Hematopoietic multipotent progenitor cell (in vitro differentiated cells): ENCODE measurements at places on chromosomes 2 and 18. TPM values are rescaled to one million over a fixed set of nuclear protein-coding genes. Genes with fewer than 3 reads are reported as not detected.

- DNase-seq, result no peak
Observed at GRCh38 chr2:118153433-118153832, 65.2 kb downstream of the INSIG2 start.

GRCh38 chr2:13916066-13916465 is 716.5 kb upstream of the LRATD1 start:
- no peak for DNase-seq

DNA sequence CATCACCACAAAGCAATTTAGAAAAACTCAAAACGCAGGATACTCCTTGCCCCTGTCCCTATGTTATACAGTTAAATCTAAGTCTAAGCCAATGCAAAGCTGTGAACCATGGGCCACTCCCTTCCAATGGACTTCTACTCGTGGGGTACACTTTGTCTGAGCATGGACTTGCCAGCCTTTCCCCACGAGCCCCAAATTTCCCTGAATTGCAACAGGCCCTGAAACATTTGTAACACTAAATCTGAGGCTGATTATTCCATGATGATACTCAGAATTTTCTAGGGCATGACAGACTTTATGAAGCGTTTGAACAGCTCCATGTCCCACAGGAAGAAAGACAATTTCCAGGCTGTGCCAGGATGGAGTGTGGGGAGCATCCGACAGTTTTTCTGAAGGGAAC is 189.6 kb downstream of the TXNL1 start:
- no peak for DNase-seq

GRCh38 chr2:46029332-46029811 is 267.8 kb upstream of the EPAS1 start:
- DNase-seq, result no peak

DNA sequence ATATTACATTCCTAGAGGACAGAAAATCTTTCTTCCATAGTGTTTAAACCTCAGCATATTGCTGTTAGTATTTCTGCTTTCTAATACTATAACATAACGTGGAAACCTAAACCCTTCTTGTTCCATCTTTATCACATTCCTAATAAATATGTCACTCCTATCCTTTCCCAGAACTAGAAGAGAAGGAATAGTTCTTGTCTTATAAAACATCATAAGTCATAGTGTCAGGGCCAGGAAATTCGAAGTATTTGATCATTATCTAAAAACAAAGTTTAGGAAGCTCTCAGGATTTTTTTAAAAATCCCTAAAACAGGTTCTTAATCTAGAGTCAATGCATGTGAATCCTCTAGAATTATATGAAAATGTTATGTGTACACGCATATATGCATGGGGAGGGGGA is 2.0 kb downstream of the NHEJ1 start:
- no peak for DNase-seq

DNA sequence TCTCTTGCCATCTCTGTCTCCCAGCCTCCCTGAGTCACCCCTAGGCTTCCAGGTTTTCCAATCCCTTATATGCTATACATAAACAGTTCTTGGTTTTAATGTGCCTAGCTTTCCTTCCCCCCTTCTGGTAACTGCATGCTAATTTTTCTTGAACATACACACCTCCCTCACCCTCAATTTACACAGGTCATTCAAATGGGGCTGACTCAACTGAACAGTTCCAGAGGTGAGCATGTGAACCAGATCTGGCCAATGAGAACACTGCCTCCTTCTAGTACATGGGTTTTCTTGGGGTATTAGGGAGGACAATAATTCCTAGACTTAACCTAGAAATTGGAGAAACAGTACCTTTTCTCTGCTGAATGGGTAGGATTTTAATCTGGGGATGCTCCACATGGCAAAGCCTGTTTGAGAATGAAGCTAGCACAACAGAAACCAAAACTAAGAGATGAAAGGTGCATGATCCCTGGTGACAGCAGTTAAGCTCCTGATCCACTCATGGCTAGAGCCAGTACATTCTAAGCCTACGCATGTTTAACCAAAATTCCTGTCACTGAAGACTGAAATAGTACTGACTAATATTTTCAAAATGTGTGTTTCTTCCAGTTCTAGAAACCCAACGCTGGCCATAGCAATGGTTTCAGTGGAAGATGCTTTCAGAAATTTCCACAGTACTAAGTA is 11.8 kb downstream of the SLC25A12 start:
- no peak for DNase-seq

The SPP2 gene
- not detected for total RNA-seq

DNA sequence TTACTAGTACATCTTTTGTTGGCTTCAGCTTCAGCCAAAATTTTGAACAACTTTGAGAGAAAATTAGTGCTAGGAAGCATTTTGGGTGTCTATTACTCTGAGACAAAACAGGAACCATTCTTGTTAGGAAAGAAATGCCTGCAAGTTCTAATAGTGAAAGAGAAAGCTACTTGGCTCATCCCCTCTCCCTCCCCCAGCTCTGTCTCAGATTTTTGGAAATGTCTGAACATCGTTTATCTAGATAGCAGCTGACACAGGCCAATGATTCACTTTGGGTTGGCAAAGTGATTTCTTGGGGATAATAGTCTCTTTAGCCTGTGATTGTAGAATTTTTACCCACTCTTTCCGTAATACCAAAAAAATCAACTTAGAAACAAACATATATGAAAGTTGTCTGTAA is 42.3 kb upstream of the PTPRM start:
- DNase-seq, result no peak

- no peak for DNase-seq
Observed at GRCh38 chr2:161090411-161090810, 69.8 kb upstream of the TANK start.

The ARMC9 gene
- total RNA-seq, result 9.7 TPM

- DNase-seq, result no peak
Observed at GRCh38 chr2:74347303-74347702, 4.1 kb upstream of the SLC4A5 start.

DNA sequence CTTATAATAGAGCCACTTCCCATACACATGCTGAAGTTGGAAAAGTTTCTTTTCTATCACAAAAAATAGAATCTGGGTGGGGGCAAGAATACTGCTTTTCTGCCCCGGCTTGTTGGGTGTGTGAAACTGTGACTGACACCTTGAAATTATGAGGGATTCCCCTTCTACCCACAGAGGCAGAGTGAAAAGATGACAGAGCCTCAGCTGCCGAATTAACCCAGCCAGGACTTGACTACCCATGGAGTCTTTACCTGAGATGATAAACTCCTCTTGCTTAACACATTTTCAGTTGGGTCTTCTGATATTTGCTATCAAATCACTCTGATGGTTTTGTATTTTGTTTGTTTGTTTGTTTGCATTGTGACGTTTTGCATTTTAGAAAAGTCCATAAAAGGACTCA is 66.0 kb upstream of the PMAIP1 start:
- DNase-seq, result no peak

GRCh38 chr18:23710068-23710527 is 20.8 kb downstream of the LAMA3 start:
- no peak for DNase-seq

- no peak for DNase-seq
Observed at GRCh38 chr2:240821429-240821778, 1.4 kb upstream of the KIF1A start.

DNA sequence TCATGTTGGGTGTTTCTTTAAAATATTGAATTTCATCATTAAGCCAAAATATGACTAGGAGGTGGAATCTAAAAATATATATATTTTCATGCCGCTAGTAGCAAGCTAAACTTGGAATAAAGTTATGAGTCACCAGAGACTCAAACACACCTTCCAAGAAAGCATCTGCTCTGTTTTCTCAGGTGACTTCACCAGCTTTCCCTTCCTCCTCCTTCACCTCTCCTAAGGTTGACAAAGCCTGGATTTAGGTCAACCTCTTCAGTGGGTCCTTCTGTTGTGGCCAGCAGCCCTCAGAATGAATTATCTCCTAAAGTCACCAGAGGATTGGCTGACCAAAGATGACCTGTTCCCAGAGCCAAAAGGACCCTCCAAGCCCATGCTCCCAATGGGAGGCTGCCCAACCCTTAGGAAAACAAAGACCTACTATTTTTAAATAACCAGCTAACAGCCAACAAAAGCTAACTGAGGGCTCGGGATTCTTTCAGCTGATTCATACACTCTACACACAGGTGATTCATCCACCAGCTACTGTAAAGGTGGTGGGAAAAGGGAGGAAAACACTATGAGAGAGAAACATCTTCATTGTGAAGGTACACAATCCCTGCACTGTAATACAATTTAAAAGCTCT is 113.9 kb downstream of the MYO5B start:
- no peak for DNase-seq

DNA sequence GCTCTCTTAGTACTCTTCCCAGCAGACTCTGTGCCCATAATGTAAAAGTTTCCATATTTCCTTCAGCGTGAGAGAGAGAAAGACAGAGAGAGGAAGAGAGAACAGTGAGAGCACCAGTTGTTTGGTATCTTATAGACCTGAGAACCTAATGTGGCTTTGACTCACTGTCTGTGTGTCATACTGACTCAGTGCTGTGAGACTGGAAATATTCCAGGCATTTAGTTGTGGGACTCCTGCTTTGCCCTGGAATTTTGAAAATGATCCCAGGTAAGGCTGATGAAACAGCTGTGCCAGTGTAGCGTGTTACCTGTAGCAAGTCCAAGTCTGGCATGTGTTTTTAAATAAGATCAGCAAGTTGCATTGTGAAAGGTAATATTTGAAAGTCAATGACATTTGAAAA is 87.9 kb upstream of the KCNH7 start:
- no peak for DNase-seq

The ALPI gene
- not detected for total RNA-seq

- no peak for DNase-seq
Observed at GRCh38 chr2:197322724-197323720, 12.4 kb upstream of the ANKRD44 start.

DNA sequence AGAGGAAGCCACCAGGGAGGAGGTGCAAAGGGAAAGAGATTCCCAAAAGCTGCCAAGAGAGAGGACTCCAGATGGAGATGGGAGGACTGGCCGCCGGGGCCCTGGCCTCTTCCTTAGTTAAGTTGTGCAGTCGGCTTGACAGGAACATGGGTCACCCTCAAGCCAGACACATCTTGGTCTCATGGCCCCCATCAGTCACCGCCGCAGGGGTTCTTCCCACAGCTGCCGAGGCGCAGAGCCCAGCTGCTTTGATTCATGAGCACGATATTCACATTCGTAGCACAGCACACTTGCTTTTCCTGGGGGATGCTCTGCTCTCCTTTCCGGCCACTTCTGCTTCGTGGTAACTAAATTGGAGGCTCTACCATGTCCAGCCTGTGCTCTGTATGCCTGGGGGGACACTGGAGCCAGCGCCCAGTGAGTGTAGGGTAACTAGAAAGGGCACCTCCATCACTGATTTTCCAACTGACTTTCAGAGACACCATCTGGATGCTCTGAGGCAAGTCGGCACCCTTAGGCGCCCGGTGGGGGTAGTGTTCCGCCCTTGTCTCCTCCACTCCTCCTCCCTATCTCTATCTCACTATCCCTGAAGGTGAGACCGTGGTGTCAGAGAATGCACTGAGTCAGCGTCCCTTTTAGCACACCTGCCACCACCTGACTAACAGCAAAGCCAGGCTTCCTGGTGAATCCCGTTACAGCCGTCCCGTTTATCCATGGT is 13.3 kb downstream of the TWIST2 start:
- DNase-seq, result no peak

DNA sequence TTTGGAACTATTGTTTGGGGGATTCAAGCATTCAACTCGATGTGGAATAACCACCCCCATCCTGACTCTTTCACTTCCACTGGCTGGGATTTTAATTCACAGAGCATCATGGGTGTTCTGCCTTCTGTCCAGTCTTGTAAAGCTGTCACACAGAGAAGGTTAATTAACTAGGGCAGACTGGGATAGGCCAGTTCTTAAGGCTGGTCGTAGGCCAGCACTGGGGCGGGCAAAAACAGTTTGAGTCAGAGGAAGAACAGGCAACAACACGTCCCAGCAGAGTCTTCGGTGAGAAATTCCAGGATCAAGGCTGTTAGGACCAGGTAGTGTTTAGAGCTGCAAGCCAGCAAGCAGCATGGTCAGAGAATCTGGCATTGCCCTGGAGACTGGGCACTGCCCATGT is 4.0 kb upstream of the RNF152 start:
- DNase-seq, result no peak

- DNase-seq, result no peak
Observed at GRCh38 chr2:97769711-97770110, 56.3 kb downstream of the ZAP70 start.

The CCDC102B gene
- 3.2 TPM for total RNA-seq

The LAMA3 gene
- total RNA-seq, result 2.4 TPM

- no peak for DNase-seq
Observed at GRCh38 chr2:226800941-226801784, 1.5 kb upstream of the IRS1 start.

The VSNL1 gene
- total RNA-seq, result not detected

The MC4R gene
- not detected for total RNA-seq

GRCh38 chr2:8882094-8882493 is 44.7 kb upstream of the KIDINS220 start:
- DNase-seq, result no peak

DNA sequence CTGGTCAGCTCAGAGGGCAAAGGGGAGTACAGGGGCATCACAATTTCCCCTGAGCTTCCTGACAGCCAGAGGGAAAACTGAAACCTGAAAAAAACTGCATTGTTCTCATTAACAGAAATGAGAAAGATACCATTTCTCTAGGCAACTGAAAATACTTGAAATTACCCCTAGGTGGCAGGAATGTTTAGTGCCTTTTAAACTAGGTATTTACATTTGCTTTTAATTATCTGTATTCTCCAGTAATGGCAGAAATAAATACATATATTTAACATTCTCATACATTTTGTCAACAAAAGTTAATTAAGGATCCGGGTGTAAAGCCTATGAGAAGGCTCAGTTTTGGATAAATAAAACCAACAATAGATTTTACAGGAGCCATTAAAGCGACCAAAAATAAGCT is 34.5 kb downstream of the RPL31 start:
- DNase-seq, result no peak

DNA sequence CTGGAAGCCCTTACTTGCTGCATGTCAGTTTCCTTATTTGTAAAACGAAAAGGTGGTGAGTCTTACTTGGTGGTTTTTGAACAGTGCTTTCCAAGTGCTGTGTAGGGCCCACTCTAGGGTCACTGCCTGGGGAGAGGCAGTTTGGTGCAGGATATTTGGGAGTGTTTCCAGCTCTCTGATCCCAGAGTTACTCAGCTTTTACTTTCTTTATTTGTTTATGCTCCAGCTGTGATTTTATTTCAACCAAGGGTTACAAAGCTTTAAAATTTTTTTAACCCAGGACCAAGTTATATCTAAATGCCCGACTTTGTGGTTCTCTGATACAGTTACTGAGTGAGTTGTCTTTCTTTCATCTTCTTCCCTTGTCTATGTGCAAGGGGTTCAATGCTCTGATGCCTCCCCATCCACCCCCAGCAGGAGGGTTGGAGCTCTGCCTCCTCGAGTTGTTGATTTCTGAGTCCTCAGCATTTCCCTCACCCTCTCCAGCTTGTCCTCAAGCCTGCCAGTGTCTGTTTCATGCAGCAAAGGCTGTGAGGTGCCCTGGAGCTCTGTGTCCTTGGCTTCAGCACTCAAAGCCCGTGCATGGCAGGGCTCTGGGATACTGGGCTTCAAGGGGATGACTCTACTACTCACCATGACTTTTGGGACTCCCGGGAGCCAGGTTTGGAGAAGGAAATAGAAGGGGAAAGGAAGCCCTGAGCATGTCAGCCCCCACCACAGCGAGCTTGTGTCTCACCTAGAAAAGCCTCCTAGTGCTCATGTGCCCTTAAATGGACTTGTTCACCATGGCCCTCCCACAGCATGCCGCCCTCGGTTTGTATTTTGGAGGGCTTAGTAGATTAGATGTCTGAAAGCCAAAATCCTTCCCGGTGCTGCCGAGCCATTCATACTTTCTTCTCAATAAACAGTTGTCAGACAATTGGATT is 236.8 kb downstream of the SETBP1 start:
- DNase-seq, result no peak

The PRKAG3 gene
- total RNA-seq, result not detected

- no peak for DNase-seq
Observed at GRCh38 chr2:71715951-71716696, 262.8 kb downstream of the DYSF start.

The TWIST2 gene
- total RNA-seq, result not detected

The GALR1 gene
- under 0.01 TPM for total RNA-seq
